ENCODE measurements at places on chromosomes 6 and 20.

- DNase-seq: no peak
These were observed 53.9 kb downstream of the PXDC1 start for GRCh38 chr6:3697609-3698008.

- DNase-seq: no peak
These were observed 102.1 kb upstream of the CEP162 start for GRCh38 chr6:84329516-84329915.

- DNase-seq: no peak
These were observed 198.0 kb downstream of the SIM1 start for GRCh38 chr6:100266494-100267401.

DNA sequence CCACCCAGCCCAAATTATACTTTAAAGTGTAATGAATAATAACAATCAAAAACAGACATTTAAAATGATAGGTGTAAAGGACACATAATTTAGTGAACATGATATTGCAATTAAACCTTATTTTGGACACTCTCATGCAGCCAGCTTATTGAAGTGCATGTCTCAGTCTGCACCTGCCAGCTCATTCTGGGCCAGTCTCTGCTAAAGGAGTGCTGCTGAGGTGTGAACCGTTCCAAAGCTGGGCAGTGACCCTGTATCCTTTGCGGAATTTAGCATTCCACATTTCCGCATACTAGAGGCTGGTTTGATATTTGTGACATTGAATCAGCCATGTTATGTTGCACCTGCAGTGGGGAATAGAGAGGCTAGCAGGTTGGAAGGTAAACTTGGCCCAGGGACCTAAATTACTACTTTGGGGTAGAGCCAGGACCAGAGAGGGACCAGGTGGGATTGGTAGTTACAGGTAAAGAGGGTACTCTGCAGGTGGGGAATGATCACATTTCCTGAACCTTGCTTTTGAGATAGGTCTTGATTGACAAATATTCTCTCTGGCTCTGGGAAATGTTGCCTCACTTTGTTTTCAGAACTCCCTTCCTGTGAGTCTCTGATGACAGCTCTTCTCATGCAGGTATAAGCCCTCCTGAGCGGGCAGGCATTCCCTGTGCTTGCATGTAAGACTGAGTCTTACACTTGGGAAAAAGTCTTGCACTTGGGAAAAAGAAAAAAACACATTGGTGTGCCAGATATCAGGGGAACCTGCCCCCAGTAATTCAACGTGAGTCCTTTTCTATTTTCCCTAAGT, 26.2 kb downstream of the TULP4 start:
- DNase-seq: no peak

GRCh38 chr6:35017411-35018181, 123.5 kb downstream of the TCP11 start:
- DNase-seq: no peak

GRCh38 chr6:87066449-87067333, 28.2 kb downstream of the CGA start:
- DNase-seq: peak; percentile 75

GRCh38 chr6:148044261-148044751, 298.3 kb upstream of the SASH1 start:
- DNase-seq: no peak

- no peak for DNase-seq
These were observed 48.4 kb upstream of the DEFB112 start for GRCh38 chr6:50097966-50098640.

GRCh38 chr6:97401533-97401932, 118.5 kb upstream of the MMS22L start:
- DNase-seq: no peak

DNA sequence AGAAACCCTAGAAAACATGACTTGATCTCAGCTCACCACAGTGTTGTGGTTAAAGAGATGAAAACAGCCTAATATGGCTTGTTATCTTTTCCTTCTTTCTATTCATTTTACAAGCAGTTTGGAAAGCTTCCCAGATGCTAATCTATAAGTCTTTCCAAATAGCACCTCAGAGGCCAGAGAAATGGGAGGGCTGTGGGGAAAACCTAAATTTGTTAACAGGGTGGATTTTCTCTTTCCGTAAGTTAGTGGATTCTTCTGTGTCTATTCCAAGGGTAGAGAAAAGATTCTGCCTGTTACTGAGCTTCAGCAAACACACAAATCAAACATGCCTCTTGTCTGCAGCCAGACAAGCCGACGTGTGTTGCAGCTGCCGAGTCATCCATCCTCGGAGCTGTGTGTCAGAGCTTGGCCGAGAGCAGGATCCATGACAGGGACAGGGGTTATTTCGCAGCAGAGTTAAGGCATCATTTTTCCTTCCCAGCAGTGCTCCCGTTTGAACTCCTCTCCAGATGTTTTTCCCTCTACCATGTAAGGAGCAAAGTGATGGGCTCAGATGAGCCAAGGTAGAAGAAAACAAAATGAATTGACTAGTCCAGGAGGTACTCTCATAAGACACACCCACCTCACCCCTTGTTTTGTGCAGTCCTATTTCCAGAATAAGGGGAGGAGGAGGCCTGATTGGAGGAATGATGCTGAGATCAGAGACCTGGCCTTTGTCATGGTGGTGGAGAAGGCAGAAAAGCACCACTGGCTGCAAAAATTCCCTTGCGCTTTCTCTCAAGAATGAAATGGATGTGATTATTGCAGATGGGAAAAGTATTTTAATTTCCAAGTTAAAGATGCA, 560.0 kb downstream of the C6orf118 start:
- no peak for DNase-seq

DNA sequence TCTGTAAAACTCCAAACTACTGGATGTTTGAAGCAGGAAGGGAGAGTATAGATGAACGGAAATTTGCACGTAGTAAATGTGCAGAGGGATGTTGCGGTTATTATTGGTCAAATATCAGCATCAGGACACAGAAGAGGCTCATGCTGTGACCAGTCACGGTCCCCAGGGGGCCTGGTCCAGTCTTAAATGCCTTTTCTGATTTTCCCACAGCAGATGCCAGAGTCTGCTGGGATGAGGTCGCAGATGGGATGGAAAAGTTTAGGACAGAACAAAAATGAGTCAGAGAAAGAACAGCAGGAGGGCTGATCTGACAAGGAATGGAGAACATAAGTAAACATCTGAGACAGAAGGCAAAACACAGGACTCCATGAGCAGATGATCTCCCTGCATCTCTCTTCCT, 11.7 kb upstream of the SIRPG start:
- no peak for DNase-seq

DNA sequence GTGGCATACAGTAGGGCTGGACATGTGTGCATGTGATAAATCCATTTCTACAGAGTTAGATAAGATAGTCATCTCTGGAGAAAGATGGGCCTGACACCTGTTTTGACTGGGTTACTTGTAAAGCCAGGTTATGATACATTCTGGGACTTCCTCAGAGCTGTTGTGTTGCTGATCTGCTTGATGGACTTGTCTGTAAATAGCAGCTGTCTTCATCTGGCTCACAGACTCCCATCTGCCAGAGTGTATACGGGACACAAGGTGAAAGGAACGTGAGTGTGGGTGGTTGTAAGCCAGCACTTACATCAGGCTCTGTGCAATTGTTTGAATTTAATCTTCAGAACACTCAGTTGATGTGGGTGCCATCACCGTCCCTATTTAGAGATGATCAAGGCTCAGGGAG, 49.8 kb downstream of the ZDHHC14 start:
- DNase-seq: no peak

GRCh38 chr6:137240168-137240567, 21.0 kb upstream of the IFNGR1 start:
- no peak for DNase-seq

DNA sequence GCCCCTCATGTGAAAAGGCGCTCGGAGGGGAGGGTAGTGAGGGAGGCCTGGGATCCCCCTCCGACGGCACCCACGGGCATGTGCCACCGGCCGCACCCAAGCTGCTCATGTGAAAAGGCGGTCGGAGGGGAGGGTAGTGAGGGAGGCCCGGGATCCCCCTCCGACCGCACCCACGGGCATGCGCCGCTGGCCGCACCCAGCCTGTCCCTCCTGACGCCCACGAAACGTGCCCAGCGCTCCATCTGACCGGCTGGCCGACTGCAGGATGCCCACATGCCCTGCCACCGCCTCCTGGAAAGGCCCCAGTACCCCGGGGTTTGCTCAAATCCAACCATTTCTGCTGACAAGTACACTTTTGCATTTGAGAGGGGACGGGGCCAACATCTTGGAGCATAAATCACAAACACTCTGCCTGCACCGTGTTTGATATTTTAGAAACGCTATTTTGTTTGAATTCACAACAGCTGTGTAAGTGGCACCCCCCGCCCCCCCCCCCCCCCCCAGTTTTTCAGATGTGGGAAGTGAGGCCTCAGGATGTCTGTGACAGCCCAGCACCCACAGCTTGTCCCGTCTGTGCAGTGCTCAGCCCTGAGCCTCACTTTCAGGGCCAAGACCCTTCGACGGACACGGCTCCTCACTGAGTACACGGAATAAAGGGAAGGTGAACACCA, 34.1 kb downstream of the SLC2A4RG start:
- DNase-seq: no peak

DNA sequence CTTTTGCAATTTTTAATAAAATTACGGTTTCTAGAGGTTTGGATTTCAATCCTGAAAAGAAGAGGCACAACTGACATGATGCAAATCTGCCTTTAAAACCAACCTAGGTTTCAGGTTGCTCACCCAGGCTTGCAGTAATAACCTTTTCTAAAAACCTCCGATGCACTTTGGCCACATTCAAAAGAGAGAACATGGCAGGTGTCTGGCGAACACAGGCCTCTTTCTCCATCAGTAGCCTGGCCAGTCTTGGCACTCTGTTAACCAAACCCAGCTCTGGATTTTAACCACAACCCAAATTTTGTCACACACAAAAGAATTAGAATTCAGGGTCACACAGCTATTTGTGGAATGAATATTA, 55.8 kb upstream of the MAFB start:
- DNase-seq: no peak

DNA sequence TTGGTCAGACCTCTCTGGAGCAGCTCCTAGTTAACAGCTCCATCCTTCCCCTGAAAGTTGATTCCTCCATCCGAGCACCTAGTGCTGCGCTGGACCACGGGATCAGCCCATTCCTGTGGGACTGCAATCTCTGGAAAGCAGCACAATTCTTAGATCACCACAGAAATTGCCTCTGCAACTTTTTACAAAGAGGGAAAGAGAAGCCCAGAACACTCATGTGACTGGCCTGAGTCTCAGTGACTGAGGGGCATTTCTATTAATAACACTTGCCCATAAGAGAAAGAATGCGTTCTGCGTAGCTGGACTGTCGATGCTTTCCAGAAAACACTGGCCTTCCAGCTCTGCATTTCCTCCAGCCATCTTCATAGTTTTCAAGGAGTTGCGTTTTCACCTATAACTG, 18.3 kb downstream of the MPC1 start:
- DNase-seq: no peak

GRCh38 chr20:58633161-58634053, 17.7 kb upstream of the STX16 start:
- no peak for DNase-seq
